ENCODE measurements at places on chromosomes 6 and 20.
A peak's percentile ranks its signal among the peaks of the same experiment; 100 is the strongest.

GRCh38 chr20:62902926-62903615 is 23.2 kb downstream of the DIDO1 start:
- no peak for DNase-seq

GRCh38 chr6:142246960-142247359 is 54.8 kb upstream of the ADGRG6 start:
- DNase-seq = no peak

- DNase-seq = no peak
These were observed 114.1 kb upstream of the ADGRF1 start for GRCh38 chr6:47156196-47156595.

- no peak for DNase-seq
These were observed 504.8 kb downstream of the MEI4 start for GRCh38 chr6:78157606-78158005.

DNA sequence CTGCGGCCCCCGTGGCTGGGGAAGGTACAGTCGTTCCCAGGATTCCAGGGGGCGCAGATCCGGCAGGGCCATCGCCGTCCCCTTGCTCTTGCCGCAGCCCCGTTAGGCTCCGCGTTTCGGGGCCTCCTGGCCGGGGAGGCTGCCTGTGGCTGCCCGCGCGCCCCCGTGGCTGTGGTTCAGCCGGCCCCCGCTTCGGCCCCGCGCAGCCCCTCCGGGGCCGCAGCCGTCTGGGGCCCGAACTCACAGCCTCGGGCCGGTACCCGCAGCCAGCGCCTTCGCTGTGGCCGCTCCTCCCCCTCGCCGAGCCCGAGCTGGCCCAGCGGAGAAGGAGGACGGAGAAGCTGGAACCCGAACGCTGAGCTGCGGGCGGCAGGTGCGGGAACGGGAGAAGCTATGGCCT is 1826.9 kb upstream of the DEFB115 start:
- DNase-seq = no peak

GRCh38 chr6:165245701-165246100 is 63.7 kb downstream of the C6orf118 start:
- DNase-seq = no peak

- no peak for DNase-seq
These were observed 548 bp upstream of the TMEM74B start for GRCh38 chr20:1185316-1185741.

DNA sequence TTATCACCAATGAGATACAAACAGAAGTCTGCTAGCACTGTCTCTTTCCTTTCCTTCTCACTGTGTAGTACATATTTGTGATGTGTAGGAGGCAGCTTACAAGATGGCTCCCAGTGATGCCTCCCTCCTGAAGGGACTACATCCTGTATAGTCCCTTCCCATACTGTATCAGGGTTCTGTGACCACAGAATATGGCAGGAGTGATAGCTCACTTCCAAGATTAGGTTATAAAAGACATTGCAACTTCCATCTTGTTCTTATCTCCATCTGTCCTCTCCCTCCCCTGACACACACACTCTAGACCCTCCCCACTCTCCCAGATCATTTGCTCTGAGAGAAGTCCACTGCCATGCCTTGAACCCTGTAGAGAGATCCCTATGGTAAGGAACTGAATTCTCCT is 38.0 kb downstream of the SESN1 start:
- DNase-seq = no peak

DNA sequence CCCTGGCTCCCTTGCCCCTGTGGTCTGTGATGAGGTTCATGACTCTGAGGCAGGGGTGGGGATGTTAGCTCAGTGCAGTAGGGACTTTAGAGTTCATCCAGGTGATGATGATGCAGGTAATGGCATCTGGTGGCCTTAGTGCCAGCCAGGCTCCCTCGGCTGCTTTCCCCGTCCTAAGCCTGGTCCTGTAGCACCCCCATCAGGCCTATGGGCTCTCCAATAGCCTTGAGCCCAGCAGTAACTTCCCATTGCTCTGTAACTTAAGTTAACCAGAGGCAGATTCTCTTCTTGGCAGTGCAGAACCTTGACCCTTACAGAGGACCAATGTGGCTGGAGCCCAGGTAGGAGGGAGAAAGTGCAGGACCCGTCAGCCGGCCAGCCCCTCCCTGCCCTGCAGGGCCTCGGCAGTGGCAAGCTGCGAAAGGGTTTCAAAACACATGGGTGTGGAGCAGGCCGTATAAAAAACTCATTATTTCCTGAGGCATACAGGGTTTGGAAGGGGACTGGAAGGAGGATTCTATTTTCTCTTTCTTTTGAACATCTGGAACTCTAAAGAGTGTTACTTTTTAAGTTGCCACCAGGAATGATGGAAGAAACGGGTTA is 406.9 kb downstream of the CDH26 start:
- no peak for DNase-seq

GRCh38 chr20:13017883-13018535 is 9.2 kb downstream of the SPTLC3 start:
- DNase-seq = no peak

- no peak for DNase-seq
These were observed 13.9 kb downstream of the ISM1 start for GRCh38 chr20:13234961-13235360.

- DNase-seq = no peak
These were observed 205.3 kb downstream of the ADGRG6 start for GRCh38 chr6:142507065-142507464.

GRCh38 chr6:3788408-3789017 is 37.0 kb upstream of the PXDC1 start:
- no peak for DNase-seq

DNA sequence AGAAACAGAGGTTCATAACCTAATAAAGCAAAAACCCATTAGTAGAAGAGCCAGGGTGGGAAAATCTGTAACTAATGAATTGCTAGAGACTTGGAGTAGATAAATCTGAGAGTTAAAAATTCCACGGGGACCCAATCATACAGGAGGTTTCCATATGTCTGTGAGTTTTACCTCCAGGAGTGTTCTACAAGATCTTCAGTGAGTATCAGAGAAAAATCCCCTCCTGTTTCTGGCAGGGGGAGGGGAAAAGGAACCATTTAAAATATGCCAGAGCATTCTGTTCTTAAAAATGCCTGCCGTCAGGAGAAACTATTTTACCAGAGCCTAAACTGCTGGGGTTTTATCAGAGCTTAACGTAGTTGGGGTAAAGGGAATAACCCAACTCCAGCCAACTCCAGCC is 54.0 kb upstream of the PLN start:
- DNase-seq = no peak

DNA sequence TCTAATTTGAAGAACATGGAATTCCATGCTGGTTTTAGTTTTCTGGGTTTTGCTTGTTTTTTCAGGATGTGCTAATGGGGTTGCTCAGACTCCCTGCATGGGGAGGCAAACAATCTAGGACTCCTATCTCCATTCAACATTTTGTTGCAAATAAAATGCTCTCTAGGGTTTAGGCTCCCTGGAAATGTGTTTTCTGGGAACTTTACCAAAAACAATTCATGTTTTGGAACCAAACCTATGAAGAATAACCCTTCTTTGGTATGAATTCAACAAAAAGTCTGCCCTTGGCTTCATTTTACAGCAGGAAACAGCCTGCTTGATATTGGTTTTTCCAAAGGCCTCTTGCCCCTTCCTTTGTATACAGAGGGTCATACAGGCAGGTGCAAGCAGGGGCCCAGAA is 217.7 kb downstream of the FOXA2 start:
- no peak for DNase-seq

DNA sequence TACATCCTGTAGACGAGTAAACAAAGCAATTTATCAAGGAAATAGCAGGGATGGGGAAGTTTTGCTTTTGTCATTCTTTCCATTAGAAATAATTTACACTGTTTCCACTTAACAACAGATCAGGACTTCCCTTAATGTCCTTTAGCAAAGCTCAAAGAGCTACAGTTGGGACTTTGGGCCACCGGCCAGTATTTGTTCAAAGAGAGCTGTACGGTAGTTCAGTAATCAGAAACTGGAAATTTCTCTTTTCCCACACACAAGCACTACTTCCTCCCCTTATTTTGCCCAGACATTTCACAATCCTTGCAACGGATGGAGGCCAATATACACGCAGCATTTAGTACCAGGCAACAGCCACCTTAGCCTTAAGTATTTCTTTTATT is 12.1 kb upstream of the HINT3 start:
- DNase-seq = no peak

- DNase-seq = no peak
These were observed 77.4 kb upstream of the HDDC2 start for GRCh38 chr6:125379174-125379573.

- peak; percentile 17 for DNase-seq
These were observed 103.3 kb downstream of the TNFAIP3 start for GRCh38 chr6:137970368-137970767.

DNA sequence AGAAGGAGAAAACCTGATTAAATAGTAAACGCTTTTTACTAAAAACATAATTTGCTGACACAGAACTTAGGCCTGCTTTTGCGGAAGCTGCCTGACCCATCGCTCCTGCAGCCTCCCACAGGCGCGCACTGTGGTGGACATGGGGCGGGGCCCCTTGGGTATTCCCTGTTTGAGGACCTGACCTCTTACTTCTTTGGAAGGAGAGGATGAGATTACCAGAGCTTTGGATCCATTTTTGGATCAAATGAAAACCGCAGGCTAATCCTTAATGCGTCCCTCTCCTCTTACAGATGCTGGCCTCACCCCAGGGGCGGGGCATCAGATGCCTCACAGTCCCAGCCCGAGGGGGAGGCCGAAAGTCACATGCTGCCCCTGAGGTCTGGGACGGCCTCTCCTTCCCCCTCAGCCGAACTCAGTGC is 151.0 kb downstream of the SCML4 start:
- DNase-seq = no peak

GRCh38 chr6:144931172-144932035 is 646.3 kb downstream of the UTRN start:
- DNase-seq = peak; percentile 33

GRCh38 chr20:19786311-19786710 is 28.3 kb downstream of the RIN2 start:
- no peak for DNase-seq
